DMS79 treated with DMSO at 0.1 percent for 48 hours (cell line): ENCODE measurements at places on chromosomes 13 and 19.

GRCh38 chr19:10582091-10582490, 5.0 kb downstream of the AP1M2 start:
- DNase-seq: no peak

DNA sequence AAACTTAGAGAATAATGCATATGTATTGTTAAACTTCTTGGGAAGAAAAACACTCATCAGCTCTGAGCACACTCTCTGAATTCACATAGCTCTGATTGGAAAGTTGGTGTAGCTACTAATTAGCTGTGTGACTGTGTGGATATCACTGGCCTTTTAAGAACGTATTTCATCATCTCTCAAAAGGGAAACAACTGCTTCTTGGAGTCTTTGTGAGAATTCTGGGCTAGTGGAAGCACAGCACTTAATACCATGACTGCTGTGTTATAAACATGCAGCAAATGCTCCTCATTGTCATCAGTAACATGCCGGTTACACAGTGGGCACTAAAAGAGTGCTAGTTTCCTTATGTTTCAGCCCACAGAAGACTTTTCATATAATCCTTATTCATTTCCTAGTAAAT, 220.9 kb upstream of the CSNK1A1L start:
- no peak for DNase-seq

DNA sequence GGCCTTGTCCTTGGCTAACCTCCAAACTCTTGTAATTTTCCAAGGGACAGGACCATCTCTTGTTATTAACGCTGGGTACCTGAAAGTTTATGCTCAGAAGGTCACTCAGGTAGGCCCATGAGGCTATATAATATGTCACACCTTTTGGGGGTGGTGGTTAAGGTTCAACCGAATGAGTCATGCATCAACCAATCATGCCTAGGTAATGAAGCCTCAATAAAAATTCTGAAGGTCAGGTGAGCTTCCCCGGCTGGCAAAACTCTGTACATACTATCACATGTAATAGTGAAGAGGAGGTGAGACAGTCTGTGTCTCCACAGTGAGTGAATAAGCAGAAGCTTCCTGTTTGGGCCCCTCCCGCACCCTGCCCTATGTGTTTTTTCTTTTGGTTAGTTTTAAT, 424.9 kb downstream of the PCDH17 start:
- DNase-seq: no peak

GRCh38 chr13:93476175-93476574, 249.6 kb downstream of the GPC6 start:
- peak; percentile 37 for DNase-seq

DNA sequence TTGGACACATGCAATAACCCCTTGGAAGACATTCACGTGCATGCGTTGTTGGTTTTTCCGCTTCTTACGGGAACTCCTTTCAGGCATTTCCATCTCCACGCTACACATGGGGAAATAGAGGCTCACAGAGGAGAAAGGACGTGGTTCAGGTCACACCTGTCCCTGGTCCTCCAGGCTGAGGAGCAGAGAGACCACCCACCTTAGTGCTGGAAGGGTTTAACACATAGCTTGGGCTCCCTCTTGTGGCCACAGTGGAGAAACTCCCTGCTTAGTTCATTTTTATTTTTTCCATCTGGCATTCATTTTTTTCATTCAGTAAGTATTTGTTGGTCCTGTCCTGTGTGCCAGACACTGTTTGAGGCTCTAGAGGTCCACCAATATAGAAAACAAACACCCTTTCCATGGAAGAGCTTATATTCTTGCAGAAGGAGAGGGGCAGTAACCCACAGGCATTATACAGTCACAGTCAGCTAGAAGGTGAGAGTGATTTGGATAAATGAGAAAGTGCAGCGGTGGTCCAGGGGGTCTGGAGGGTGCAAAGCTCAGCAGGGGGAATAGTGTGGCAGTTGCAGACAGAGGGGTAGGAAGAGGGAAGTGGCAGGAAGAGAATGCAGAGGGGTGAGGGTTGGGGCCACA, 24.2 kb upstream of the TTYH1 start:
- peak; percentile 22 for DNase-seq

GRCh38 chr13:23817830-23818229, 71.4 kb downstream of the MIPEP start:
- DNase-seq: no peak
